Peyer's patch (tissue), 4 donors: ENCODE measurements at places on chromosomes 1 and 21.

DNA sequence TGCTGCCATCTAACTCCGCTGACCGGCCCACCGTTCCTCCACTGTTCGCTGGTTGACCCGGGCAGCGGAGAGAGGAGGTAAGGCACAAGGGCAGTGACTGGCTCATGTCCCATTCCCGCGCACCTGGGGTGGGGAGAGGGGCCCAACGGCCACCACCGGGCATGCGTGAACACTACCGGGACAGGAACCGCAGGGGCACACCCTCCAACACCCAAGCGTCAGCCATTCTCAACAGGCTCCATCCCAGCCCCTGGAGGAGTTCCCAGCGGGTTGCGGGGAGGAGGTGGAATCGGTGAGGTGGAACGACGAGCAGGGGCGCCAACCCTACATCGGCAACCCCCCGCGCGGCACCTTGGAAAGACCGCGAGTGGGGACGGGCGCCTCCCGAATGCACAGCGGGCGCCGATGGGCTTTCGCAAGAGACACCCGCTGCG lies 126.7 kb downstream of the LIPI start:
- no peak for DNase-seq

DNA sequence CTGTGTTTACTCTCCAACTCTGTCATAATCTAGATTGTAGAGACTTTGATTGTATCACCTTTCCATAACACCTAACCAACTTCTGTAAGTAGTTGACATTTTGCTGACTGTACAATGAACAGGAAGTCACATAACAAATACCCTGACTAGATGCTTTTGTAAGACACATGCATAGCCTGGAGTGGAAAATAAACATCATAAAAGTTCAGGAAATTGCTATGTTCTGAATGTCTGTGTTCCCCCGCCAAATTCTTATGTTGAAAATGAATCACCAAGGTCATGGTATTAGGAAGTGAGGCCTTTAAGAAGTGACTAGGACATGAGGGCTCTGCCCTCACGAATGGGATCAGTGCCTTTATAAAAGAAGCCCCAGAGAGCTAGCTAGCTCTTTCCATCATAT lies 40.4 kb upstream of the ZSWIM5 start:
- no peak for DNase-seq

GRCh38 chr1:208852911-208853310 lies 608.7 kb upstream of the PLXNA2 start:
- DNase-seq: no peak

- DNase-seq: peak; percentile 64
Measured at GRCh38 chr1:54487571-54488050, 60.4 kb upstream of the ACOT11 start.

DNA sequence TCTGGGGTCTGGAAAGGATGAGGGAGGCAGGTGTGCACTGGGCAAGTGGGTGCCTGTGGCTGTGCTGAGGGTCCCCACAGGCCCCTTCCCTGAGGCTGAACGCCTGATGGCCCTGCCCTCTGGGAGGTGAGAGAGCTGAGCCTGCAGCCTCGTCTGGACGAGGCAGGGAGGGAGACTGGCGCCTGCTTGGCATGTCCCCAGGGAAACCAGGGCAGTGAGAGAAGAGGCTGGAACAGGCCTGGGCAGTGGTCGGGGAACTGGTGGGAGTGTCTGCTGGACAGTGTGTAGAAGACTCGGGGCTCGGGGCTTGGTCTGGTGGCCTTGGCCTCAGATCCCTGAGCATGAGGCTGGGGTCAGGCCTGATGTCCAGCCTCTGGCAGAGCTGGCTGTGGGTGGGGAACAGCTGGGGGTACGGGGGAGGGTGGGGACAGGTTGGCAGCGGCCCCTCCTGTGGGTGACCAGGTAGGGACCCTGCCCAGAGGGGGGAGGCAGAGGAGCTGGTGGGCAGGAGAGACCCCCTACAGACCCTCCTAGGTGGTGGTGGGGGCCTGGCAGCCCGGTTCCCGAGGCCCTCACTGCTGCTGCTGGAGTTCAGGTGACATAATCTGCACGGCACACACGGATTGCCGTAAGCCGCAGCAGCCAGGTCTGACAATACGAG lies 30.8 kb upstream of the PLCH2 start:
- no peak for DNase-seq

DNA sequence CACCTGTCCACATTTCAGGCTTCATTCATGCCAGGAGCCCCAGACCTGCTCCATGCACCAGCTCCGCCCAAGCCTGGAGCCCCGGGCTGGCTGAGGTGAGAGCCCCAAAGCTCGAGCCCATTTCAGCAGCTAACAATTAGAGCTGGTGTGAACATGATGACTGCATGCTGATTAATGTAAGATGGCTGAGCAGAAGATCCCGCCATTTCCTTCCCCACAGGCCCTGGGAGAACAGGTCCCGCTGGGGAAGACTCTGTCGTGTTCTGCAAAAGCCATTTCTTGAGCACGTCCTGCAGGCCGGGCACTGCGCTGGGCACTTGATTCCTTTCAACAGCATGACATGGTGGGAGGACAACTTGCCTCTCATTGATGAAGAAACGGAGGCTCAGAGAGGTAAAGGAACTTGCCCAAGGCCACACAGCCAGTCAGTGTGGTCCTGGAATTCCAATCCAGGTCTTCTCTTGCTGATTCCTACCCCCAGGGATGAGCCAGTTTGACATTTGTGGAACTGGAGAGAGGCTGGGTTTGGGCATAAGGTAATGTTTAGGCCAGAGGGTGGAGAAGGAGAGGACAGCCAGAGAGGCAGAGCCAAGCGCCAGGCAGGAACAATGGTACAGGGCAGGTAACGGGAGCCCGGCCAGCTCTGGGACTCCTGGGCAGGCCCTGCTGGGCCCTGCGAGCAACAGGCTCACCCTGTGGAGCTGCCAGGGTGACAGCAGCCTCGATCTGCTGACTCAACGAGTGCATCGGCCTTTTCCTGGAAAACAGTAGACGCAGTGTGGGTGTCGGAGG lies 28.1 kb upstream of the EPHA2 start:
- DNase-seq: no peak

- no peak for DNase-seq
Measured at GRCh38 chr1:41789661-41790330, 128.9 kb downstream of the HIVEP3 start.

- no peak for DNase-seq
Measured at GRCh38 chr1:41400225-41400624, 39.0 kb downstream of the FOXO6 start.

GRCh38 chr1:161182214-161182613 lies 4.9 kb upstream of the B4GALT3 start:
- DNase-seq: no peak

GRCh38 chr1:154427173-154428139 lies 22.3 kb downstream of the IL6R start:
- DNase-seq: peak; percentile 89

- no peak for DNase-seq
Measured at GRCh38 chr1:211487082-211487481, 4.9 kb downstream of the RD3 start.

GRCh38 chr1:25567710-25568089 lies 24.3 kb downstream of the LDLRAP1 start:
- no peak for DNase-seq

- DNase-seq: no peak
Measured at GRCh38 chr1:108009603-108010195, 44.7 kb upstream of the VAV3 start.
